ENCODE measurements at places on chromosomes 12 and 14. TPM values are rescaled to one million over a fixed set of nuclear protein-coding genes. Genes with fewer than 3 reads are reported as not detected.

DNA sequence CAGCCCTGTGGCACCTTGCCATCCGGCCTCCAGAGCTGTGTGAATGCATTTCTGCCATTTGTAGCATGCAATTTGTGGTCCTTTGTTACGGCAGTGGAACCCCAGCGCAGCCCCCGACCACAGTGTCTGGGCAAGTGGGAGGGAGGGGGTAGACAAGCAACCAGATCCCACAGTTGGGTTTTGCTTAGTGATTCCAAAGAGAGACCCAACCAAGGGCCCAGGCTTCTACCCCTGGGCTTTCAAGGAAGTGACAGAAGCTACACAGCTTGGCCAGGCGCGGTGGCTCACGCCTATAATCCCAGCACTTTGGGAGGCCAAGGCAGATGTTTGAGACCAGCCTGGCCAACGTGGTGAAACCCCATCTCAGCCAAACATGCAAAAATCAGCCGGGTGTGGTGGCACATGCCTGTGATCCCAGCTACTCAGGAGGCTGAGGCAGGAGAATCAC lies 17.8 kb downstream of the ZBTB42 start:
- H3K27ac ChIP-seq, result no peak overlapping the region
- no peaks in the 10 kb centered on the region for H3K36me3 ChIP-seq
- DNase-seq, result no peak
- H3K4me3 ChIP-seq, result no peak overlapping the region

DNA sequence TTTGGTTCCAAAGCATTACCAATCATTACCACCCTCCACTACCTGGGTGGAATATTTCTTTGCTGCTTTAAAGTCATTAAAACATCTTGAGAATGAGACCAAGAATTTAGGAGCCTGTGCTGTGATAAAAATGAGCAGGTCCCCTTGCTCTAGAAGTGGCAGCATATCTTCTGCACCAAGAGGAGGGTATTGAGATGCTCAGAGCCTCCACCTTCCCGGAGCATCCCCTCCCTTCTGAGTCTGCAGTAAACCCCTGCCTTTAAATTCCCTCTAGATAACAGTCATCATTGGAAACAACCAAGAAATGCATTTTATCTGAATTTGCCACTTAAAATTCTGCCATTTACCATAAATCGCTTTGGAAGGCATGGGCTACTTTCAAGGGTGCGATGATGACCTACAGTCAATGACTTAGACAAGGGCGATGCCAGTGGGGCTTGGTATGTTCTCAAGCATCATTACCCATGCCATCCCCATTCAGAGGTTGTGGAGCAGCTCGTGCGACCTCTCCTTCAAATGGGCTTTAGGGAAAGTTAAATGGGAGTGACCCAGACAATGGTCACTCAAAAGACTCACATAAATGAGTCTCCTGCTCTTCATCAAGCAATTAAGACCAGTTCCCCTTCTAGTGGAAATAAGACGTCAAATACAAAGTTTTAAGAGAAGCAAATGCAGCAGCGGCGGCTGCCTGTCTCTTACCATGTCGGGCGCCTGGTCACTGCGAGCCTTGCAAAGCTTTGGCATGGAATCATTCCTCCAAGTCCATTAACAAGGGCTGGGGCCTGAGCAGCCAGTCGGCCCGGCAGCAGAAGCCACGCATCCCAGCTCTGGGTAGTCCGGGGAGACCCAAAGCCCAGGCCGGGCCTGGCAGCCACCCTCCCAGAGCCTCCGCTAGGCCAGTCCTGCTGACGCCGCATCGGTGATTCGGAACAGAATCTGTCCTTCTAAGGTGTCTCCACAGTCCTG lies 334.5 kb downstream of the TMEM121 start:
- DNase-seq, result peak; percentile 26
- no peak overlapping the region for H3K27ac ChIP-seq
- H3K36me3 ChIP-seq, result no peaks in the 10 kb centered on the region
- H3K4me1 ChIP-seq, result no peaks in the 10 kb centered on the region

Gene TMTC2
- 1.4 TPM for total RNA-seq

DNA sequence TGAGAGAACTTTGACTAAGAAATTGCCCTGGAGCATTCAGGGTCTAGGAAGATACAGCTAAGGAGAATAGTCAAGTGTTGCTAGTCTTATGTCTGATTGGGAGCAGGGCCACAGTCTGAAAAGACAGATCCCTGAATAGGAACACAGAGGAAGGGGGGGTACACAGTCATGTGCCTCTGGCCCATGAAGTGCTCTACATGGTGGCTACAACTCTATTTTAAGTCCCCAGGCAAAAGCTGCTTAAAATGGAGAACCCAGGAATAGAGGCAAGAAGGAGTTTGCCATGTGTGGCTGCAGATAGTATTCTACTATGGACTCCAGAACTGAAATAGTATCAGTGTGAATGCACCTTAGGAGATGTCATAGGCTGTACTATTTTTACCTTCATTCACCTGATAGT lies 118.0 kb upstream of the NPAS3 start:
- no peaks in the 10 kb centered on the region for H3K36me3 ChIP-seq
- no peaks in the 10 kb centered on the region for H3K27me3 ChIP-seq

Gene JAG2
- 3.5 TPM for total RNA-seq

GRCh38 chr12:109744026-109744425 lies 30.4 kb downstream of the FAM222A start:
- H3K36me3 ChIP-seq, result no peaks in the 10 kb centered on the region
- no peak for DNase-seq
- H3K27ac ChIP-seq, result no peak overlapping the region
- no peaks in the 10 kb centered on the region for H3K27me3 ChIP-seq
- H3K4me3 ChIP-seq, result no peak overlapping the region
- H3K4me1 ChIP-seq, result no peaks in the 10 kb centered on the region

GRCh38 chr12:6872073-6873048 lies 742 bp downstream of the SPSB2 start:
- H3K4me1 ChIP-seq, result no peaks in the 10 kb centered on the region
- no peaks in the 10 kb centered on the region for H3K27me3 ChIP-seq
- no peaks in the 10 kb centered on the region for H3K36me3 ChIP-seq
- peak; percentile 88 for DNase-seq
- H3K4me3 ChIP-seq, result peak overlapping the region; percentile 89

Gene RNU6-8
- total RNA-seq, result not detected

DNA sequence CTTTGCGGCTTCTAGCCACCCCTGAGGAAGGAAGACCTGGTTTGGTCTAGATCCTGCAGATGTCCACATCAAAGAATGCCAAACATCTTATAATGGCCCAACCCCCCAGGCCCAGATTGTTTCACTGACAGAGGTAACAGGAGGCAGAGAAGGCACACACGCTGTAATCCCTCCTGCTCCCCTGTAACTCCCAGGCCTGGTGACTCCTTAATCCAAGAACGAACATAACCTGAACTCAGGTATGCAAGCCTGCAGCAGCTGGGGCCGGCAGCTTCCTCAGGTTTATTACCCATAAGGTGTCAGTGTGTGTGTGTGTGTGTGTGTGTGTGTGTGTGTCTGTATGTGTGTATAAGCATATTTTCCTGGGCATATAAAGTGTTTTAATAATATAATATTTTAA lies 52.7 kb downstream of the ERH start:
- DNase-seq, result no peak
- H3K36me3 ChIP-seq, result no peaks in the 10 kb centered on the region
- no peak overlapping the region for H3K4me3 ChIP-seq
- H3K27ac ChIP-seq, result no peak overlapping the region

- DNase-seq, result no peak
- no peak overlapping the region for H3K27ac ChIP-seq
These were observed 3.0 kb downstream of the KICS2 start for GRCh38 chr12:64219145-64219544.

Gene KITLG
- 0.67 TPM for total RNA-seq

GRCh38 chr14:72800848-72801370 lies 93.0 kb downstream of the DPF3 start:
- H3K27ac ChIP-seq, result no peak overlapping the region
- no peaks in the 10 kb centered on the region for H3K36me3 ChIP-seq
- no peaks in the 10 kb centered on the region for H3K27me3 ChIP-seq
- no peak overlapping the region for H3K4me3 ChIP-seq
- no peak for DNase-seq
